Activated naive CD8-positive, alpha-beta T cell treated with anti-CD3 and anti-CD28 coated beads, Interleukin-2, amount 50 U/mL, for 24 hours (primary cell): ENCODE measurements at places on chromosomes 7 and 10.

DNA sequence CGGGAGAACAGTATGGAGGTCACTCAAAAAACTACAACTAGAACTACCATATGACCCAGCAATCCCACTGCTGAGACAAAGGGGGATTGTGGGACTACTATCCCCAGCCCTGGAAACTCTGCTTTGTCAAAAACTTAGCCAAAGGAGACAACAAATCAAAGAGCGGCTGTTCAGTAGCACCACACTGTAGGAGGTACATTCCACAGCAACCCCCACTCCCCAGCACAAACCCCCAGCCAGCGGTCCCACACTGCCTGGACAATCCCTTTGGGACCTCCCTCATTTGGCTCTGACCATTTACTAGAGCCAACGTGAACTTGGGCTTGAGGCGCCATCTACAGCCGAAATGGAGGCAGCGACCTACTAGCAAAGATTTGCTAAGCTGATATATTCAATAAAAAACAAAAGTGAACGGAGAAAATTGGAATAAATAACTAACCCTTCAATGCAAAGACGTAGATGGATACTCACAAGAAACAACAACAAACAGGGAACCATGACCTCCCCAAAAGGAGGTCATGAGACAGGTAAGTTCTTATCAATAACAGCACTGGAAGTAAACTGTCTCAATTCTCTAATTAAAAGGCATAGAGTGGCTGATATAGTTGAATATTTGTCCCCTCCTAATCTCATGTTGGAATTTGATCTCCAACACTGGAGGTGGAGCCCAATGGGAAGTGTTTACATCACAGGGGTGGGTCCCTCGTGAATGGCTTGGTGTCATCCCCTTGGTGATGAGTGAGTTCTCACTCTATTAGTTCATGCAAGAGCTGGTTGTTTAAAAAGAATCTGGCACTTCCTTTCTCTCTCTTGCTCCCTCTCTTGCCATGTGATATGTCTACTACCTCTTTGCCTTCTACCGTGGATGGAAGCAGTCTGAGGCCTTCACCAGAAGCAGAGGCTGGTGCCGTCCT is 119.0 kb upstream of the KCNMA1 start:
- H3K27ac ChIP-seq = no peak overlapping the region
- H3K4me1 ChIP-seq = no peaks in the 10 kb centered on the region
- peaks cover 28% of the 10 kb centered on the region for H3K27me3 ChIP-seq
- no peaks in the 10 kb centered on the region for H3K36me3 ChIP-seq
- peak; percentile 8 for DNase-seq

- peaks cover 2% of the 10 kb centered on the region for H3K36me3 ChIP-seq
- no peaks in the 10 kb centered on the region for H3K4me1 ChIP-seq
- no peaks in the 10 kb centered on the region for H3K27me3 ChIP-seq
Measured at GRCh38 chr10:45386657-45387056, 12.6 kb downstream of the ALOX5 start.

DNA sequence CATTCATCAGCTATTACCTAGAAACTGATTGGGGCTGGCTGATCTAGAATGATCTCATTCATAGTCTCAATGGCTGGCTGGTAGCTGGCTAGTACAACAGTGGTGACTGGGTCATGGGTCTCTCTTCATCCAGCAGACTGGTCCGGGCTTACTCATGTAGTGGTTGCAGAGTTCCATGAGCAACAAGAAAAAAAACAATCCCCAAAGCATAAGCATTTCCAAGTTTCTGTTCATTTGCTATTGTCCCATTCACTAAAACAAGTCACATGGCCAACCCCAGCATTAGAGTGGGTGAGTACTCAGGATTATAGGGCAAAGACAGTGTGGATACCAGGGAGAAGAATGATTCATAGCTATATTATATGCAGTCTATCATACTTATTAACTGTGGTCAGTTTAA is 85.2 kb upstream of the SEMA3C start:
- no peak overlapping the region for H3K4me3 ChIP-seq
- H3K36me3 ChIP-seq = no peaks in the 10 kb centered on the region
- no peak for DNase-seq
- no peaks in the 10 kb centered on the region for H3K27me3 ChIP-seq
- H3K4me1 ChIP-seq = no peaks in the 10 kb centered on the region

DNA sequence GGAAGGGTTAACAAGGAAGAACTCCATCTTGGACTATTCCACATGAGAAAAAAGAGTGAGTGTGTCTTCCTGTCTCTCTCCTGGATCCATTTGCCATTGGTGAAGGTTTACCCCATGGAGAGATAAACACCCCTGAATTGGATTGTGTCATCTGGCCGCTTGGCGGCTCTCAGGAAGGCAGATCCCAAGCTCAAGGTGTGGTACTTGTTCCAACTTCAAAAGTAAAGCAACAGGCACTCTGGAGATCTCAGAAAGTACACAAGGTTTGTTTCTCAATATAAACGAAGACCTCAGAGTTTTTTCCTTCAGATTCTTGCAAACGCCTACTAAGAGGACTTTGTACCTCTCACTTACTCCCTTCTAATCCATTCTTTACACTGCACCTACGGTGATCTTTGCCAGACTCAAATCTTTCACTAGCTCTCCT is 116.7 kb downstream of the REEP3 start:
- DNase-seq = no peak
- no peaks in the 10 kb centered on the region for H3K36me3 ChIP-seq
- no peak overlapping the region for H3K27ac ChIP-seq
- peaks cover 4% of the 10 kb centered on the region for H3K4me1 ChIP-seq
- H3K27me3 ChIP-seq = no peaks in the 10 kb centered on the region
- no peak overlapping the region for H3K4me3 ChIP-seq

GRCh38 chr10:131911451-131911850 is 10.6 kb downstream of the PPP2R2D start:
- no peak for DNase-seq
- no peak overlapping the region for H3K27ac ChIP-seq
- peaks cover 73% of the 10 kb centered on the region for H3K4me1 ChIP-seq

- H3K27ac ChIP-seq = no peak overlapping the region
- no peaks in the 10 kb centered on the region for H3K4me1 ChIP-seq
- no peaks in the 10 kb centered on the region for H3K36me3 ChIP-seq
- DNase-seq = no peak
- no peaks in the 10 kb centered on the region for H3K27me3 ChIP-seq
Measured at GRCh38 chr7:14195079-14195478, 205.6 kb upstream of the ETV1 start.

DNA sequence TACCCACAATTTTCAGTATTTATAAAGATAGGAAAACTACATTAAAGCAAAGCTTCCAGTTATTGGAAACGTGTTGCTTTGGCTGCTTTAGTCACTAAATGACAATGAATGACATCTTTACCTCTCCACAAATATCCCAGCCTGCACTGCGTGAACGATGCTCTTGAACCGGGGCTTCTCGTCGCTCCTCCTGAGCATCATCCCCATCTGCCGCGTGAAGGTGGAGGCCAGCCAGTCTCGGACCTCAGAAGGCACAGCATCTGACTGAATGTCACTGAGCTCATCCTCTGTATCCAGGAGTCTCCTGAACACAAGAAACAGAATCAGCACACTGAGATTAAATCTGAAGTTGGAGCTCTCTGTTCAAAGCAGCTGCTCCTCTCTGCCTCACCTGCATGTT is 191.3 kb downstream of the PDE1C start:
- H3K36me3 ChIP-seq = no peaks in the 10 kb centered on the region
- H3K27ac ChIP-seq = no peak overlapping the region
- no peak overlapping the region for H3K4me3 ChIP-seq
- no peak for DNase-seq
- no peaks in the 10 kb centered on the region for H3K27me3 ChIP-seq

GRCh38 chr7:121000081-121000983 is 11.8 kb downstream of the CPED1 start:
- peaks cover 6% of the 10 kb centered on the region for H3K27me3 ChIP-seq
- DNase-seq = no peak
- H3K27ac ChIP-seq = no peak overlapping the region
- peaks cover 16% of the 10 kb centered on the region for H3K4me1 ChIP-seq
- H3K4me3 ChIP-seq = no peak overlapping the region

DNA sequence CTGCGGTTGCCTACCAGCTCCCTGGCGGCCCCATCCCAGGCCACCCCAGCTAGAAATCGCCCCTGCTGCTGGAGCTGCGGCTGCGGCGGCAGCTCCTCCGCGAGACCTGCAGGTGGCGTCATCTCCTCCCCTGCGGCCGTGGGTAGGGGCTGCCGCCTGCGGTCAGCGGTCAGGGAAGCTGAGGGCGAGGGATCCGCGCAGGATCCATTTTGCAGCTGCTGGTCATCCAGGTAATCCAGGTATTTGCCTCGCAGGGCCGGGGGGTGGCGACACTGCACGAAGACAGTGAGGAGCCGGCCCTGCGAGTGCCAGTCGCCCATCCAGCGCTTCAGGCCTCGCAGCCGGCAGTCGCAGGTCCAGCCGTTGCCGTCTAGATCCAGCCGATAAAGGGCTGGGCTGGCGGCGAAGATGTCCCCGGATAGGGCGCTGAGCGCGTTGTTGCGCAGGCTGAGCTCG is 1.5 kb downstream of the TRIL start:
- H3K27me3 ChIP-seq = peaks cover 57% of the 10 kb centered on the region
- H3K27ac ChIP-seq = no peak overlapping the region
- no peak overlapping the region for H3K4me3 ChIP-seq
- H3K4me1 ChIP-seq = peaks cover 5% of the 10 kb centered on the region
